ENCODE measurements at places on chromosomes 5 and 9. TPM values are rescaled to one million over a fixed set of nuclear protein-coding genes. Genes with fewer than 3 reads are reported as not detected.

Gene FABP6
- polyA plus RNA-seq, result not detected

Gene MTX3
- polyA plus RNA-seq, result 28.4 TPM

Gene GDA
- polyA plus RNA-seq, result 0.58 TPM

GRCh38 chr5:115180165-115180709 lies 10.5 kb upstream of the TRIM36 start:
- DNase-seq, result no peak

DNA sequence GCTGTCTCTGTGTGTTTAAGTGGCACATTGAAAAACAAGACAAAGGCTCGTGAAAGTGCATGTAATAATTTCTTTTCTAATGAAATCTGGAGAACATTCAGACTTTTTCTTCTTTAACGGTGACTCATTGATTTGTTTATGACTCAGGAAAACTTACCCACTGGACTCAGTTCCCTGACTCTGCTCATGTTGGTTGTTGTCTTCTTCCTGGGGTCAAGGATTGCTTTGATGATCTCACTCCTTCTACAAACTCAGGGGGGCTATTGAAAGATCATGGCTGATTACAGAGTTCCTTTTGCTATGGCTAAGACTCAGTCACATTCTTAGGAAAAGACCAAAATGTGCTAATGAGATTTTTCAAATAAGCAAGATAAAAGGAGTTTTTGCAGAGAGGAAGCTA lies 141.1 kb upstream of the DAP start:
- no peak for DNase-seq

- no peak for DNase-seq
Observed at GRCh38 chr5:132266031-132266835, 8.7 kb downstream of the PDLIM4 start.

DNA sequence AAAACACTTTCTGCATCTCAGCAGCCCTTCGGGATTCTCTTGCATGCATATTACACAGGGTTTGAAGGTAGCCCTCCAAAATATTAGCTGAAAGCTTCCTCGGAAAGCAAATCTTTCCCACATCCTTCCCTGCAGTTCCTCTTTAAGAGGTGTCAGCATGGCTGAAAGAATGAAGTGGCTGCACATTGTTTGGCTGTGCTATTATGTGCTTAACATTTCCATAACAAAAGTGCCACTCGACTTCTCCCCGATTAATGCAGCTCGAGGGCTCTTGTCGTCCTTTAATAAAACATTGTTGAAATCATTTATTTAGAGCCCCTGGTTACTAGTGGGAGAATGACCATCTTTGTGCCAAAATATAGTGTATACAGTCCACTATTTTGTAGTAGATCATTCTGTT lies 6.5 kb downstream of the GAS1 start:
- no peak for DNase-seq
